ENCODE measurements at places on chromosomes 16 and 17.
A peak's percentile ranks its signal among the peaks of the same experiment; 100 is the strongest.

DNA sequence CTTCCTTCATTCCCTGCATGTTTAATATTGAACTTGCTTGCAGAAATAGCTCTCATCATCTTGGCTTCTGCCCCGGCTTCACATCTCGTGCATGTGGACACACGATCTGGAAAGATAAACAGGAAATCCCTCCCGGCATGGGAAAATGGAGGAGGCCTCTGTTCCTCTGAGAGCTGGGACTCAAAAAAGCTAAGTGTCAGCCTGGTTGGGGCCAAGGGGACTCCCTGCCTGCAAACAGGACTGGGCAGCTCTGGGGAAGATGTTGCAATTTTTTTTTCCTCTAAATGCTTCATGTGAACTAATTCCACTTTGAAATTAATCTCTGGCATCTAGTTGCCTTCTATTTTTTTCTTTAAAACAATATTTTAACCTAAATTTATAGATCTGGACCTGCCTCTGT, 24.8 kb downstream of the ITPRIPL2 start:
- DNase-seq, result no peak

DNA sequence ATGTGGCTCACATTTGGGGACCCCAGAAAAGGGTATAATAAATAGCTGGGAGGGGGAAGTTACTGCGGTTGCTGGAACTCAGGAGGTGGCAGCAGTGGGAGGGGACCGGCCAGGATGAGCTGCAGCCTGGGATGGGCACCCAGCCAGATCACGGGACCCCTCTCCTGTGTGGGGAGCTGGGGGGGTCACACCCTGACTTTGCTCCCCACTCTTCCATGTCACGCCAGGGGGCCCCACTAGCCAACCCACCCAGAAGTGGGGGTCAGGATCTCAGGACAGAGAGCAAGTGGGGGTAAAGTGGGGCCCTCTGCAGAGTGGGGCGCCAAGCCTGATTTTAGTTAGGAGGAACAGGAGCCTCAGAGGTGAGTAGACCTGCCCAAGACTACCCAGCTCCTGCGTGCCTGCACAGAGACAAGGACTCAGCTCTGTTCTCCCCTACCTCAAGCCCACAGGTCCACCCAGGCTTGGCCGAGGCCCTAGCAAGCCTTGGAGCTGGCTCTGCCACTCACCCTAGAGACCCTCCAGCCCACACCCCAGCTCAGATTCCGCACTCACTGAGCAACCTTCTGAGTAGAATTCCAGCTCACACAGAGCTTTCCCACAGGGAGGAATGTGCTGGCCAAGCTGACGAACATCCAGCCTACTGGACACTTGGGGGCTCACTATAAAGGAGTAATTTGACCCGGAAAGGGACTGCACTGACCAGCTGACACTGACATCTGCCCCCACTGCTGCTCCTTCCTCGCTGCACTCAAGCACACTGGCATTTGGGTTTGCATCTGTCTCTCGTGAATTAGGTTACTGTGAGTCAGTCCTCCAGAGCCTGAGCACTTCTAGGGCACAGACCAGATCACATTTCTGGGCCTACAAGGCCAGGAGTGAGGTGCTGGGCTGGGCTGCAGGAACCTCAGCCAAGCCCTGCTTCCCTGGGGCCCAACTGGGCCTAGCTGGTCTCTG, 310.1 kb downstream of the C16orf95 start:
- DNase-seq, result no peak

DNA sequence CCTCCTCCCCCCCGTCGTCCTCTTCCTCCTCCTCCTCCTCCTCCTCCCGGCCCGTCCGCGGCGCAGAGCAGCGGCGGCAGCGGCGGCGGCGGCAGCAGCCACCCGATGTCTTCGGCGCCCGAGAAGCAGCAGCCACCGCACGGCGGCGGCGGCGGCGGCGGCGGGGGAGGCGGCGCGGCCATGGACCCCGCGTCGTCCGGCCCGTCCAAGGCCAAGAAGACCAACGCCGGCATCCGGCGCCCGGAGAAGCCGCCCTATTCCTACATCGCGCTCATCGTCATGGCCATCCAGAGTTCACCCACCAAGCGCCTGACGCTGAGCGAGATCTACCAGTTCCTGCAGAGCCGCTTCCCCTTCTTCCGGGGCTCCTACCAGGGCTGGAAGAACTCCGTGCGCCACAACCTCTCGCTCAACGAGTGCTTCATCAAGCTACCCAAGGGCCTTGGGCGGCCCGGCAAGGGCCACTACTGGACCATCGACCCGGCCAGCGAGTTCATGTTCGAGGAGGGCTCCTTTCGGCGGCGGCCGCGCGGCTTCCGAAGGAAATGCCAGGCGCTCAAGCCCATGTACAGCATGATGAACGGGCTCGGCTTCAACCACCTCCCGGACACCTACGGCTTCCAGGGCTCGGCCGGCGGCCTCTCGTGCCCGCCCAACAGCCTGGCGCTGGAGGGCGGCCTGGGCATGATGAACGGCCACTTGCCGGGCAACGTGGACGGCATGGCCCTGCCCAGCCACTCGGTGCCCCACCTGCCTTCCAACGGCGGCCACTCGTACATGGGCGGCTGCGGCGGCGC, at the start of gene FOXF1:
TSS of gene FOXF1 (plus strand) at position 63 of the 797 bp plus-strand sequence. CDS start at position 106, 43 bp downstream.
- no peak for DNase-seq

DNA sequence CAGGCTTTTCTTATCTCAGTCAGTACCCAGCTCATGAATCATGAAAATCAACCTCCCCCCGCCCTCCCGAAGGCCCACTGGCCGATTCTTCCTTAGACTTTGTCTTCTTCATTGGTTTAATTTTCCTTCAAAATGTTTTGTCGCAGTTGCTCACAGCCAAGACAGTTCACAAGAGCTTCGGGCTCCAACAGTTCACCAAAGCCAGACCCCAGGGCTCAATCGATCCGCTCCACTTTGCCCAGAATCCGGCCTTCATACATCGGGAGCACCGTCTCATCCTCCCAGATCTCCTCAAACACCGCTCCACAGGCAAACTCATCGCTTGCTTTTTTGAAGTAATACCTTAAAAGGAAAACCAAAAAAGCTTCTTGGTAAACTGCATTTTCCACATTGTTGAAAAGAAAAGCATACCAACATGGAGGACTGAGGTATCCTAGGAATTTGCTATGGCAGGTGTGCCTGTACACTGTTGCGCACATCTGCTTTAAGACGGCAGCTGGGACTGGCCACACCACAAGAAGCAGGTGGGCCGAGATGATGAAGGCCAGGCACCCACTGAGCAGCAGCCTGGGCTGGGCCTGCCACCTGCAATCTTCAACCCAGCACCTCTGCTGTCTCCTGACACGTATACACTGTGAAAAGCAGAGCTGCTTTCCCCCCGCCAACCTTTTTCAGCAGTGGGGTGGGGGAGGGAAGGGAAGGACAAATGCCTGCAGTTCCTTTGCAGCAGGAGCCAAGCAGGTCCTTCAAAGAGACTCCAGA, 31.5 kb downstream of the AXIN2 start:
- DNase-seq, result no peak

DNA sequence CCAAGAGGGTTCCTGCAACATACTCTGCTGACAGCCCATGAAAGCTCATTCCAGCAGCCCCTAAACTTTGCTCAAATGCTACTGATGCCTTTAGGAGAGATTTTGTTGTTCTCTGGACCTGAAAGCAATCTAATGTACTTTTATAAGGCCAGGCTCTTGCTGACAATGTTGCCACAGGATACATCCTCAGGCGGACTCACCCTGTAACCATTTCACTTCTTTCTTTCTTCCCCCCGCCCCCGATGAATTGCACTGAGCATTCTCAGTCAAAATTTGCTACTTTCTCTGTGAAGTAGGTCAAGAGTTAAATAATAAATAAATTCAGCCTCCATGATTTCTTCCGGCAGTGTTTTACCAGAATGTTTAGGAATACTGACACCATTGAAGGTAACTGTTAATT, 1.5 kb downstream of the GAS7 start:
- DNase-seq, result no peak

- no peak for DNase-seq
Measured at GRCh38 chr16:26133416-26134093, 441.8 kb downstream of the HS3ST4 start.

GRCh38 chr16:53503991-53504663, 1.1 kb upstream of the AKTIP start:
- no peak for DNase-seq

- DNase-seq, result no peak
Measured at GRCh38 chr16:85151603-85152413, 39.5 kb upstream of the CIBAR2 start.

DNA sequence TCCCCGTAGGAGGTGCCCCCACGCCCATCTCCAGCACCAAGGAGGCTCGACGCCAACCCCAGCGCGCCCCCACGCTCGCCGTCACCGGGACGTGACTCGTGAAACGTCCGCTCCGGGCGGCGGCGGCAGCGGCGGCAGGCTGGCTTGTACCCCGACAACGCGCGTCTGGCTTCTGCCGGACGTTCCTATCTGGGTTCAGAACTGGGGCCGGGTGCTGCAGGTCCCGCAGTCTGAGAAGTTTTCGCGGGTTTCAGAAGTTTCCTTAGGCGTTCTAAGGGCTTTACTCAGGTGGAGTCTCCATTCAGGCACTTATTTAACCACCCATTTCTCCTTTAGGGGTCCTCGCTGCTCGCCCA, 672 bp upstream of the ALKBH5 start:
- peak; percentile 84 for DNase-seq

GRCh38 chr16:11407047-11407982, 62.1 kb downstream of the RMI2 start:
- DNase-seq, result peak; percentile 46

GRCh38 chr17:80445726-80446110, 30.7 kb downstream of the NPTX1 start:
- no peak for DNase-seq

DNA sequence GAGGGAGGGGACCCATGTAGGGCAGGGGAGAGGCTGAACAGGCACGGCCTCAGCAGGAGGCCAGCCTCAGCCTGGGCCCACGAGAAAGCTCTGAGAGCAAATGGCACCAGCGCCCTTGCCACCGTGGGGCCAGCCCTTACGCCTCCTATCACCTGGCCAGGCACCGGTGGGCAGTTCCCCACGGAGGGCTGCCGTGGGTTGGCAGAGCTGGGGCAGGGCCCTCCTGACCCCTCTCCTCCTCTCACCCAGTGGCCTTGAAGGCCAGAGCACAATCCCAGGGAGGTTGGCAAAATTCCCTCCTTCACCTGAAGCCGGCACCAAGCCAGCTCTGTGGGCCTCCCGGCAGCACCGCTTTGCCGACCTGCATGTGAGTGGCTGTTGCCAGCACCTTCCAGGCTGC, 53.1 kb upstream of the ENPP7 start:
- DNase-seq, result no peak

- DNase-seq, result no peak
Measured at GRCh38 chr16:24984101-24984500, 31.1 kb downstream of the ARHGAP17 start.

GRCh38 chr17:4764595-4764994, 7.1 kb upstream of the TM4SF5 start:
- DNase-seq, result no peak

DNA sequence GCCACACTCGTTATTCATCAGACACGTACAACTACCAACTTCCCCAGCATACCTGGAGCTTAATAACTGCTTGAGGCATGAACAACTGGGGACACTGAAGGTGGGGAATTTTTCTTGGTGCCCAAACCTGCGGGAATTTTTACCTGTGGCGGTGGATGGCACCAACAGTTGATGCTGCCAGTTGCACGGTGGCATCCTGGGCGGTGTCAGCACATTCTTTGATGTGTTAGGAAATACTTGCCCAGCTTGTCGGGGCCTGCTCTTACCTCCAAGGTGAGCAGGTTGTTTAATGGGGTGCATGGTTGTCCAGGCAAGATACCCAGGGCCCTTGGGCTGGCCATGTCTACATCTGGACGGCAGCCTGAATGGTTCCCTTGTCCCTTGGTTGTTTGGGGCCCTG, 79.6 kb downstream of the CRISPLD2 start:
- no peak for DNase-seq

DNA sequence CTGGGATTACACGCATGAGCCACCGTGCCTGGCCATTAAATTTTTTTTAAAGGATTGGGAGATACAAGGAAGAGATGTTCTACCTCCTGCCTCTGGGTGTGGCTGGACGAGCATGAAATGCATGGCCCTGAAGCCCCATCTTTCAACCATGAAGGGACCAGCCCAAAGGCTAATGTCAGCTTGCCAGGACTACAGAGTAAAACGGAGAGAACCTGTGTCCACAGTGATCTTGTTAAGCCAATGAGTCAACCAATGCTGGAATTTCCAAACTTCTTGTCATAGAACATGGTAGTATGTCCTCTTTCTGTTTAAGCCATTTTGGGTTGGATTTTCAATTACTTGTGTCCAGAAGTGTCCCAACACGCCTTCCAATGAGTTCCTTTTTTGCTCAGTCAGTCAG, 71.3 kb downstream of the RTN4RL1 start:
- DNase-seq, result no peak

GRCh38 chr17:83203073-83203471, 123.7 kb downstream of the METRNL start:
- DNase-seq, result no peak

DNA sequence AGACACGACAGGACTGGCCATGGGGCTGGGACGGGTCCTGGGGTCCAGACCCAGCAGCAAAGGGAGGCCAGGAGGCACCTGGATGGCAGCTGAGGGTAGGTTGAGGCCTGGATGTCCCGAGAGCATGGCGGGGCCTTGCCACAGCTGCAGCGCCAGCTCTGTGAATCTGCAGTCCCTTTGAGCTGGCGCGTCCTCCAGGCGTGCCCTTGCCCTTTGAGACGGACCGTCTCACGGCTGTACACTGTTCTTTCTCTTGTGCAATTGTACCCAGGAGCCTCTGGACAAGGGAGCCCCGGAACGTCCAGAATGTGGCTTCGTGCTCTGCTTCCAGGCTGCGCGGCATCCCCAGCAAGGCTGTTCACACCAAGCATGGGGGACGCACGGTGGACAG, 69.5 kb upstream of the CIBAR2 start:
- DNase-seq, result no peak

DNA sequence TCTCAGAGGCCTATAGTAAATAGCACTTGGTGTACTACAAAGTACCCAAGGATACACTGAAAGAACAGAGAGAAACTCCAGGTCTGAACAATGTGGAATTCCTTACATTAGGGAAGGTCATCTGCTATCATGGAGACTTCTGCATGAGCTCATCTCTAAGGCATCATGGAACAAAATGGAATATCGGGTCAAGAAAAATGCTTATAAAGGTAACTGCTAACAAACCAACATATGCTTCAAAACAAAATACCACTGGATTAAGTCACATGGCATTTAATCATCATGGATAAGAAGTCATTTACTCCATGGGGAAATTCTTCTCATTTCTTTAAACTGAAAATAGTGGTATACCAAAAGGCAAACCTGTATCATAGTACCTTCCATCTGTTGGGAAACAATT, 34.2 kb downstream of the TXNDC11 start:
- no peak for DNase-seq

DNA sequence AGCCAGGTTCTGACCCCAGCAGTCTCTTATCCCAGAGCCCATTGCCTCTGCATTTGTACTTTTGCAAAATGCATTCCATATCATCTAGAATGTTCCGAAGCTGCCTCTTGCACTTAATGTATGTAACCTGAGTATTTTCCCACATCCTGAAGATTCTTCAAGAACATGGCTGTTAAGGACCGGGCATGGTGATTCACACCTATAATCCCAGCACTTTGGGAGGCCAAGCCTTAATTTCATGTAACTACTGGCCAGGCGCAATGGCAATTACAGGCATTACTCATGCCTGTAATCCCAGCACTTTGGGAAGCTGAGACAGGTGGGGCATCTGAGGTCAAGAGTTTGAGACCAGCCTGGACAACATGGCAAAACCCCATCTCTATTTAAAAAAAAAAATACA, 31.7 kb upstream of the GAN start:
- DNase-seq, result no peak
